ENCODE measurements at places on chromosomes 12 and 14.

DNA sequence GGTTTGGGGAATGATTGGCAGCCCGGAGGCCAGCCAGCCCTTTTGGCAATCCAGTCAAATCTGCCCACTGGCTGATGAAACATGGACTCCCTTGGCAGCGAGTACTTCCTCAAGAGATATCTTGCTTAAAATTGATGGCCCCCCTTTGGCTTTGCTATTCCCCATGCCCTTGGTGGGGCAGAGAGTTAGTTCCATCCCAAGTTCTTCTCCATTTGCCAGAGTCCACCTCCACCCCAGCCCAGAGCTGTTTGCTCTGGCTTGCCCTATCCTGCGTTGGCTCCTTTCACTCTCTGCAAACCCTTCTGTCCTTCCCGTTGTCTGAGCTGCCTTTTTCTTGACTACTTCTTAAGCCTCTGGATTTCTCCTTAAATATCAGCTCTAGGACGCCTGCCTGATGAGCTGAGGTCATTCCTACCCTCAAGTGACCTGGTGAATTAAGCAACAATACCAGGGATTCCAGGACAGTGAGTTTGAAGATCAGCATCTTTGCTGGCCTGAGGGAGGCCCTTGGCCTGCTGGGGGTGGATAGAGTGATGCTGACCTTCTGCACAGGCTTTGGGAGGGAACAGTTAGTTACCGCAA, 212.0 kb downstream of the CACNA1C start:
- no peak for DNase-seq
- no peak overlapping the region for H3K27ac ChIP-seq
- H3K4me3 ChIP-seq, result no peak overlapping the region
- H3K27me3 ChIP-seq, result no peaks in the 10 kb centered on the region

DNA sequence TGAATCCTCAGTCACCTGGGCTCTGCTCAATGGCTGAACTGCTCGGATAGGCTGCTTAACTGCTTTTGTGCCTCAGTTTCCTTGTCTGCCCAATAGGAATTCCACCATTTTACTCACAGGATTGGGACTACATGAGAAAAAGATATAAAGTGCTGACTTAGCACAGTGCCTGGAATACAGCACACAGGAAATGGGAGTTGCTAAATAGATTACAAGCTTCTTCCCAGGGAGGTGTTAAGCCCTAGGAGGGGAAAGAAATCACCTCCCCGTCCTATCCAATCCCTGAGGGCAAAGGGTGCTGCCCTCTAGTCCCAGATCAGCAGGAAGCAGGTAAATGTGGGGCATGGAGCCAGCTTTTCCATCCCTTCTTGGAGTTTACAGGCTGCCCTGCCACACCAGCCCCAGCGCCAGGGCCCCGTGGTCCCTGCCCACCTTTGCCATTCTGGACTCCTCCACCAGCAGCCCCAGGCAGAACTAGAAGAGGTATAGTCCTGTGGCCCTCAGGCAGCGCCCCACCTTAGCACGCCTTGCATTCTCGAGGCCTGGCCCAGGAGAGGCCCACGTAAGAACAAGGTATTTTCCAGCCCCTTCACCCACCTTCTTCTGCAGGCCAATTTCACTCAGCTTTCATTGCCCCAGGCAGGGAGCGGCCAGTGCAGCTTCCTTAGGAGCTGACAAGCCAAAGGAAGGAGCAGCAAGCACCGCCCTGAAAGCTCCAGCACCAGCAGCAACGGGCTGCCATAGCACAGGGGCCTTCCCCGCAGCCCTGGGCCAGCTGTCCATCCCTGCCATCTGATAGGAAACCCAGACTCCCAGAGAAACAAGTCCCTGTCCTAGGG, 28.8 kb upstream of the RPLP0 start:
- peaks cover 37% of the 10 kb centered on the region for H3K4me1 ChIP-seq
- H3K27ac ChIP-seq, result no peak overlapping the region
- H3K36me3 ChIP-seq, result 0 out of 2 replicates have a peak, but pooled peaks cover 2% of the 10 kb centered on the region
- DNase-seq, result no peak

DNA sequence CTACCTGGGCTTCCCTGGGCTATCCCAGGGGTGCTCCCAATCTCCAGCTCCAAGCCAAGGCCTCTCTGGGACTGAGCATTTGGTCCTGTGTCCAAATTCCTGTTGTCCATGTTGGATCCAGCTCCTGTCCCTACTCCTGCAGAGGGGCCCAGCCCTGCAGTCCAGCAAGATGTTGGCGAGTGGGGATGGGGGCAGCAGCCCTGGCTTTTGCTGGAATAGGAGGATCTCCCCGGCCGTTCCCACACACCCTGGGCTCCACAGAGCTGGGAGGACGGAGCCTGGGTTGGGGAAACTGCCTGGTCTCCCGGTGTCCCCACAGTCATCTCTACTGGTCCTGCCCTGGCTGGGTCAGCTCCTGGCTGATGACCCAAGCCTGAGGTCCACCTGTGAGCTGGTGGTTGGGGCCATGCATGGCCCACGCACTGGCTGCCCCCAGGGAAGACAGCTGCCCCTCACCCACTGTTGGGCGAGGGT, 219.6 kb upstream of the C14orf180 start:
- no peak for DNase-seq
- H3K4me1 ChIP-seq, result no peaks in the 10 kb centered on the region
- no peaks in the 10 kb centered on the region for H3K36me3 ChIP-seq
- H3K27ac ChIP-seq, result no peak overlapping the region
- H3K4me3 ChIP-seq, result no peak overlapping the region
- no peaks in the 10 kb centered on the region for H3K27me3 ChIP-seq

GRCh38 chr14:25484906-25485305, 435.0 kb upstream of the STXBP6 start:
- H3K4me3 ChIP-seq, result no peak overlapping the region
- H3K36me3 ChIP-seq, result no peaks in the 10 kb centered on the region
- H3K27me3 ChIP-seq, result no peaks in the 10 kb centered on the region
- H3K4me1 ChIP-seq, result no peaks in the 10 kb centered on the region
- no peak overlapping the region for H3K27ac ChIP-seq

DNA sequence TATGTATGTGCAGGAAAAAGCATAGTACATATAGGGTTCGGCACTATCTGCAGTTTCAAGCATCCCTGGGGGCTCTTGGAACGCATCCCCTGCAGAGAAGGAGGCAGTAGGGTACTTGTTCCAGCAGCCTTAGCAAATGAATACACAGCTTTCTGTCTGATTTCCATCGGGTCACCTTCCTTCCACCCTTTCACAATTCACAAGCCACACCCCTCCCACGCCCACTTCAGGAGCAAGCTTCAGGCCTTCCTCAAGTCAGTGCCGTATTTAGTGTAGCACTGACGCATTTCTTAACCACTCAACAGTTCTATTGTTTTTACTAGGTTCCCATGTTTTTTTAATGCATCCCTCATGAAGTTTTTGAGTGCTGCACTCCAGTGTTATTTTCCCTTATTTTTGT, 64.2 kb downstream of the CLMN start:
- no peaks in the 10 kb centered on the region for H3K27me3 ChIP-seq
- H3K36me3 ChIP-seq, result no peaks in the 10 kb centered on the region
- H3K4me3 ChIP-seq, result no peak overlapping the region
- peaks cover 15% of the 10 kb centered on the region for H3K4me1 ChIP-seq

- H3K36me3 ChIP-seq, result no peaks in the 10 kb centered on the region
- H3K27ac ChIP-seq, result no peak overlapping the region
- no peak for DNase-seq
- no peaks in the 10 kb centered on the region for H3K27me3 ChIP-seq
- no peak overlapping the region for H3K4me3 ChIP-seq
Observed at GRCh38 chr14:50631408-50631821, 36.7 kb downstream of the SAV1 start.

DNA sequence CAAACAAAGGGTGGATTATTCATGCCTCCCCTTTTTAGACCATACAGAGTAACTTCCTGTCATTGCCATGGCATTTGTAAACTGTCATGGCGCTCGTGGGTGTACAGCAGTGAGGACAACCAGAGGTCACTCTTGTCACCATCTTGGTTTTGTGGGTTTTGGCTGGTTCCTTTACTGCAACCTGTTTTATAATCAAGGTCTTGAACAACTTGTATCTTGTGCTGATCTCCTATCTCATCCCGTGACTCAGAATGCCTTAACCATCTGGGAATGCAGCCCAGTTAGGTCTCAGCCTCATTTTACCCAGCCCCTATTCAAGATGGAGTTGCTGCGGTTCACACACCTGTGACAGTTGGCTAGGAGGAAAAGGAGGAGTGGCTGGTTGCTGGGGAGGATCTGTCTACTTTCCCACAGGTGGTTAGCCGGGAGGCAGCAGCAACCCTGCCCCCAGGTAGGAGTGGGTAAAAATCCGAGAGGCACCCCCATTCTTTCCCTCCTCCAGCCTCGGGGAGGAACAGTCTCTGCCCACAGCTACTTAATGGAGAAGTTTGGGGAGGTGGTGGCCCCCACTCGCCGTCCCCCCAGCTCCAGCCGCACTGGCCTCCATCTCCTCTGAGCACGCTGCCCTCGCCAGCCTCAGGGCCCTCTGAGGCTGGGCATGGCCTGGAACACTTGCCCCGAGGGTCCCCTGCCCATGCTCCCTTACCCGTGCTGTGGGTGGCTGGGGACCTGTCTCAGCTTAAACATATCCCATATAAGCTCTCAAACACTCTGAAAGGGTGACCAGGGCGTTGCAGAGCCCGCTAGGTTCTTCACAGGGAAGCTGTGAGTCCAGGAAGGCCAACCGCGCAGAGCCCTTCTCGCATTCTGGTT, 41.7 kb downstream of the SMIM41 start:
- H3K4me3 ChIP-seq, result no peak overlapping the region
- no peak for DNase-seq
- H3K27me3 ChIP-seq, result no peaks in the 10 kb centered on the region
- H3K36me3 ChIP-seq, result no peaks in the 10 kb centered on the region
- no peak overlapping the region for H3K27ac ChIP-seq

Measured in iPS DF 6.9 (cell line).